Caki2 (cell line): ENCODE measurements at places on chromosomes 7 and 10. TPM values are rescaled to one million over a fixed set of nuclear protein-coding genes. Genes with fewer than 3 reads are reported as not detected.

DNA sequence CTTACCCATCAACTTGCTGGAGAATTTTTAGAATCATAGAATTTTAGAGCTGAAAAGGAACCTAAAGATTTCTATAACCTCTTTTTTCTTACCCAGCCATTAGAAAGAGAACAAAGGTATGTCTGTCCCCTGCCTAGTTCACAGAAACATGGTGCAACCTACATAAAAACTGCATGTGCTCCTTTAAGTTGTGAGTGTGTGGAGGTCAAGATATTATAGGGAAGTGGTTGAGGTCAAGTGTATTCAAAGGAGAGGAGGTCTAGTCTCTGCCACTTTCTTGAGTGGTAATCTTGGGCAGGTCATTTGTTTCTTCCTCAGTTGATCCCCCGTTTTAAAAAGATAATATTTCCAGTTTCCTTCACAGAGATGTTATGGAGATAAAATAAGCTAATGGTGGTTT, 6.4 kb downstream of the UBTD1 start:
- no peak for DNase-seq

The CC2D2B gene
- total RNA-seq: not detected in 2 replicates

GRCh38 chr7:106050002-106050745, 61.9 kb downstream of the SYPL1 start:
- DNase-seq: no peak

- no peak for DNase-seq
Observed at GRCh38 chr10:97961945-97962344, 68.5 kb downstream of the CRTAC1 start.

DNA sequence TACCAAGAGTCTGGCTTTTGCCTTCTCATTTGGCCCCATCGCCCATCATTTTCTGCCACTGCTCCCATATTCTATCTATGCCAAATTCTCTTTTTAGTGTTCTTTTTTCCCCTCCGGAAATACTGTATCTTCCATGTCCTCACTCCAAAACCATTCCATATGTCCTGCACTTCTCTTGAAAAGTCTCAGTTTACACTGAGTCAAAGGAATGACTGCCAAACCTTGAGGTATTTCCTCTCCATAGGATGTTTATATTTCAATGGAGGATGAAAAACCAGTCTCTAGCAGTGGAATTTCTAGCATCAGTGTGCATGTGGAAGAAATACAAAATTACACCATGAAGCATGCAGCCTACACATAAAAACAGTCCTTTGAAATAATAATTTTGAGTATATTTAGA, 121.4 kb upstream of the PHYHIPL start:
- no peak for DNase-seq

The NXPH1 gene
- 0.14 TPM in 1 of 2 replicates, not detected in the other for total RNA-seq

The OTUD1 gene
- total RNA-seq: 13.1 and 14.8 TPM in 2 replicates

The NPTX2 gene
- 38.3 and 40.5 TPM in 2 replicates for total RNA-seq

The NEBL gene
- 5.4 and 7.4 TPM in 2 replicates for total RNA-seq

GRCh38 chr7:22452142-22452959, 47.6 kb downstream of the STEAP1B start:
- peak; percentile 38 for DNase-seq

- DNase-seq: no peak
Observed at GRCh38 chr7:29480934-29481651, 82.5 kb upstream of the PRR15 start.

The DEPP1 gene
- 0.43 and 2.8 TPM in 2 replicates for total RNA-seq

GRCh38 chr10:30509508-30509907, 75.5 kb downstream of the MAP3K8 start:
- no peak for DNase-seq

The HKDC1 gene
- 52.3 and 68.0 TPM in 2 replicates for total RNA-seq

DNA sequence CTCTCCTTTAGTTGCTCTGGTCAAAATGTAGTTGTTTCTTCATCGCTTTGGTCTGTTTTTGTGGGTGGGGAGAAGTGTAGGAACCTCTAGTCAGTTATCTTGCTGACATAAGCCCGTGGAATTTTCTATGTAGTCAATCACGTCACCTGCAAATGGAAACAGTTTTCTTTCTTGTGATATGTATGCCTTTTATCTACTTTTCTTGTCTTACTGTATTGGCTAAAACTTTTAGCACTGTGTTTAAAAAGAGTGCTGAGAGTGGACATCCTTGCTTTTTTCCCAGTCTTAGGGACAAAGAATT, 42.3 kb downstream of the AKR1E2 start:
- no peak for DNase-seq

The C10orf67 gene
- total RNA-seq: 0.07 and 0.14 TPM in 2 replicates

DNA sequence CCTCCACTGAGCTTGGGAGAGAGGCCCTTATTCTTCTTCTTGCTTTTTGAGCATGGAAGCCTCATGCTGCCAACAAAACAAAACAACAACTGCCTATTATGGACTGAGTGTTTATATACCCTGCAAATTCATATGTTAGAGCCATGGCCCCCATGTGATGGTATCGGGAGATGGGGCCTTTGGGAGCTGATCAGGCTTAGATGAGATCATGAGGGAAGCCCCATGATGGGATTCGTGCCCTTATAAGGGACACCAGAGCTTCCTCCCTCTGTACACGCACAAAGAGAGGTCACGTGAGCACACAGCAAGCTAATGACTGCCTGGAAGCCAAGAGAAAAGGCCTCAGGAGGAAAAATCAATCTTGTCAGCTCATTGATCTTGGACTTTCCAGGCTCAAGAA, 235.0 kb downstream of the FANK1 start:
- no peak for DNase-seq

DNA sequence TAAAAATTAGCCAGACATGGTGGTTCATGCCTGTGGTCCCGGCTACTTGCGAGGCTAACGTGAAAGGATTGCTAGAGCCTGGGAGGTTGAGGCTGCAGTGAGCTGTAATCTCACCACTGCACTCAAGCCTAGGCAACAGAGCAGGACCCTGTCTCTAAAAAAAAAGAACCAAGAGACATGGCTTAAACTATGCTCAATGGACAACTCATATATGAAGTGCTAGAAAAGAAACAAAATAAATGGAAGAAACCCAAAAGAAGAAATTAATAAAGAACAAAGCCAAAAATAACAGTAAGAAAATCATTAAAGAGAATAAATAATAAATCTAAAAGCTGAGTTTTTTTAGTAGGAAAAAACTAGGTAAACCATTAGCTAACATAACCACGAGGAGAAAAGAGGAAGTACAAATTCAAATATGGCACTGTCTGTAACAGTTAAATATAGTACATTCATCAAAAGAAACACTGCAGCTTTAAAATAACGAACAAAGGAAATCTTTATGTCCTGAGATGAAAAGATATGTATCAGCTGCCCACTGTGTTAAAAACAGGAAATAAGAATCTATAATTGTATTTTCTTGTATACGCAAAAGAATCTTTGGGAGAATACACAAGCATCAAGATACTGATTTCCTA, 48.7 kb downstream of the UPF2 start:
- DNase-seq: no peak

The FAM237B gene
- total RNA-seq: not detected in 2 replicates

The PAX4 gene
- not detected in 2 replicates for total RNA-seq

DNA sequence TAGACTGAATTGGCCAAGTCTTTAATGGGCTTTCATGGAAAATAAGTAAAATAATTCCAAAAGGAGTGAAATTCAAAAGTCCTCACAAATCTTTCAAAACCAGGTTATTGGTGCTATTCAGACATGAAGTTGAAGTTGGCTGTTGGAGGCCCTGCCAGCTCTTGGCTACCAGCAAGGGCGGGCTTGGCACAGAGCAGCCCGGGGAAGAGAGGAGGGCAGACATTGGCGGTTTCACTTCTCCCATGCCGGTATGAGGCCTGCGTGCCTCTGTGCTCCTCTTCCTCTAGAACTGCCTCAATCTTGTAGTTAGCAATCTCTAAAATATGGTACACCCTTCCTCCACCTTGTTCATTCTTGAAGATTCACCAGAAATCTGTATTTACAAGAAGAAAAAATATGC, 16.4 kb upstream of the NPS start:
- DNase-seq: no peak

The GPR85 gene
- not detected in 2 replicates for total RNA-seq

DNA sequence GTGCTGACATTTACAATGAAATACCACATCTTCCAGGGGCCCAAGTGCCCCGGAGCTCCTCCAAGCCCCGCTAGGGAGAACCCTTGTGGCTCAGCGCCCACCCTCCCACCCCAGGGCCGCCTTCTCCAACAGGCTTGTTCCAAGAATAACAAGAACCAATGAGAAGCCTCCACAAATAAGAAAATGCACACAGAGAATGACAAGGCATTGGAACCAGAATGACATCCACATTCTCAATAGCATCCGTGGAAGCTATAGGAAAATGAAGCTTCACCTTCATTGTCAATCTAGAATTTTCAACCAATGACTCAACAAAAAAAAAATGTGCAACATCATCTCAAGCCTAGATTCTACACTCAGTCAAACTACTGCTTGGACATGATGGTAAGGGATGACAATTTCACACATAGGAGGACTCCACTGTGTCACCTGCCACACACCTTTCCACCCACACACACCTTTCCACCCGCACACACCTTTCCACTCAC, 50.4 kb upstream of the PPP2R2D start:
- DNase-seq: no peak

GRCh38 chr7:90856351-90857070, 260.4 kb downstream of the CDK14 start:
- DNase-seq: no peak

DNA sequence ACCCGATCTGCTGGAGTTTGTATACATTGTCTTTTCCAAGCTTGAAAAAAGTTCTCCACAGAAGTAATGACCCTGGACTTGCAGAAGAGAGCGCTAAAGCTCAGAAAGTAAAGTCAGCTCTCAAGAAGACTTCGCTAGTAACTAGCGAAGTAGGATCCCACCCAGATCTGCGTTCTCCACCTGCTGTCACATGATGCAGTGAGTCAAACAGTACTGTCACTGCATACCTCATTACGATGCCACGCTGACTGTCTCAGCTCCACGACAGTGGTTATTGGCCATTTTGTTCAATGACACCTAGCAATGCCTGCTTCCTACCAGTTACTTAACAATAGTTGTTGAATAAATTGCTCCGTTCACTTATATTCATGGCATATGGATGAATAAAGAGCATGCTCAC, 29.7 kb upstream of the SEC61G start:
- DNase-seq: peak; percentile 86

The GOLGA7B gene
- total RNA-seq: 5.1 and 5.4 TPM in 2 replicates

- no peak for DNase-seq
Observed at GRCh38 chr10:49135575-49136313, 1.9 kb upstream of the FAM170B start.

DNA sequence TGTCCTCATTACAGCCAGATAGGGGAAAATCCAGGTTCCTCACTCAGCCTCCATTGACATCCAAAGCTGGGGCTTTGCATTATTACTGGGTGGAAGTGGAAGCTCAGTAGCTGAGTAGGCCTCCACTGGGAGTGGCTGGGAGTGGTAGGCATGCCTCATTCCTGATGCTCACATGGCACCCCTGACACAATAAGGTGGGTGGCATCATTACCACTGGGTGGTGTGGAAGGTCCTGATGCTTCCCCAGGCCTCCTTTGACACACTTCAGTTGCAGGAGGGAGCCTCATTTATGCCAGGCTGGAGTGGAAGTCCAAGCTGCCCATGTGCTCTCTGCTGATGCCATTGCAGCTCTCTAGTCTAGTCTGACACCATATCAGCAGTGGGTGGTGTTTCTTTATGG, 48.2 kb upstream of the GPR141 start:
- DNase-seq: no peak
